ENCODE measurements at places on chromosomes 3 and 15.

GRCh38 chr15:77852241-77853007 is 219.7 kb upstream of the LINGO1 start:
- no peak for DNase-seq

DNA sequence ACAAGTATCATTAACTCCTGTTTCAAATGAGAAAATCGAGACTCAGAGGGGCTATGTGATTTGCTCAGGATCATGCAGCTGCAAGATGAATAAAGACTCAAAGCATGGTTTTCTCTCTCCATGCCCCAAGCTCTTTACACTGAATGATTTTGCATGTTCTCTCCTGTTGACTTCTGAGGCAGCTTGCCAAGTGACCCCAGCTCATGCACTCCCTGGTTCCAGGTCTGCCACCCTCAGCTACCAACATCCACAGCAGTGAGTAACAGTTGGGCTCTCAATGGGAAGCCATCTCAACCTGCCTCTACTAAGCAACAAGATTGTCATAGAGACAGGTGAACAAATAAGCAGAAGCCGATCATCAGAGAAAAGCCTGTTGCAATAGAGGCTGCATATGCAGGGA is 116.9 kb upstream of the GADL1 start:
- DNase-seq: no peak

GRCh38 chr15:75346796-75347221 is at the start of gene NEIL1:
NEIL1 (plus strand) TSS chr15:75347039; CDS start chr15:75348906, 1,867 bp downstream.
- no peak for DNase-seq

DNA sequence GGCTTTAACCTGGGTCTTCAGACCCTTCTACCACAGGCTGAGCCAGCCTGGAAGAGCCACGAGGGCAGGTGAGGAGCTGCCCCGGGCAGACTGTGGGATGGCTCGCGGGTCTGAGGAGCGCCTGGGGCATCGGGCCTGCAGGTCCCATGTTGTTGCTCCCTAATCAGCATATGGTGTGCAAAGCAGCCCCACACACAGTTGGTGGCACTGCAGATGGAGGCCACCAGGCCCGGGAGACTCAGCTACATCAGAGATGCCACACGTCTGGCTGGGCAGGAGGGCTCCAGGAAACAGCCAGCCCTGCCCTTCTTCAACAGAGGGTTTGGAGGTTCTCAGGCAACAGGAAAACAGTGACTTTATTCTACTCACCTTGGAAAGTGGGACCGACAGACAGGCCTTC is 63.9 kb downstream of the XXYLT1 start:
- no peak for DNase-seq

DNA sequence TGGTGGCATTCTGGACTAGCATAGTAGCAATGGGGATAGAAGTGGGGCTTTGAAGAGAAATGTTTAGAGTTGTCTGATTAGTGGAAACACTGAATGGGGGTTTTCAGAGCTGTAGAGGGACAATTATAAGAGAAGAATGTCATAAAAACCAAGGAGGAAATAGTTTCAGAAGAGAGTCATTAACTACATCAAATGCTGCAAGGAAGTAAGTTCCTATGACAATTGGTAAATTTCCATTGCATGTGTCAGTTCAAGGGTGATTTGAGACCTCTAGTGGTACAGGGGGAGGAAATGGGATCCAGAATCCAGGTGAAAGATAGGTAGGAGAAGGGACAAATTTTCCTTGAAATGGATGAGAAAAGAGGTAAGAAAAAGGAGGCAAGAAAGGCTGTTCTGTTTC is 68.3 kb upstream of the TBC1D5 start:
- DNase-seq: no peak

DNA sequence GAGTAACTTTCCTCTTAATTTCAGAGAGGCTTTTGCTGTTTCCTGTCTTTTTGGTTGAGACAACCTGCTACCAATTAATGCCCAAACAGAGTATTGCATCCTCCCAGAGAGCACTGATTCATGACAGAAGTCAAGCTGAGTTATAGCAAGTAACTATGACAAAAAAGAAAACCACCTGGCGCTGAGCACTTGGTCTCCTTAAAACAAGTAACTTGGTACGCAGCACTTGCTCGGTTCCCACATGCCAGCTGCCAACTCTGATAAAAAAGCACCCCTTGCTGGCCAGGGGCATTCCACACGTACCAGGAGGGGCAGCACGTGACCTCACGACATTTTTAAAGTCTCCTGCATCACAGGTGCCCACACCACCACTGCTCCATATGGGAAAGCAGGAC is 13.5 kb upstream of the MYO5C start:
- DNase-seq: no peak

DNA sequence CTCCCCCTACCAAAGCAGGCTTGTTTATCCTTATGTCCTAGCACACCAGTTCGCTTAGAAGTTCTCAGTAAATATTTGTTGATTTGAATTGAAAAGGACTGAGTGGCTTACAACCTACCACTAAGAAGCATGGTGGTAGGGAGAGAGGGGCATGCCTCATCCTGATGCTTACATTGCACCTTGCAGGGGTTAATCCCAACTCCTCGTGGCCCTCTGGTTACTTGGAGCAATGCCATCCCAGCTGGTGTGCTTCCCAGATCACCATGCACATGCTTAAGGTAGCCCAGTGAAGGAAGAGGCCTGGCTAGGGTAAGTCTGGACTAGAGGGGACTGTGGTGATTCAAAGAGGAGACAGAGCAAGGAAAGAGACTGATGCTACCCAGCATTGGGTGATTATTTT is 253.3 kb downstream of the CLSTN2 start:
- no peak for DNase-seq

DNA sequence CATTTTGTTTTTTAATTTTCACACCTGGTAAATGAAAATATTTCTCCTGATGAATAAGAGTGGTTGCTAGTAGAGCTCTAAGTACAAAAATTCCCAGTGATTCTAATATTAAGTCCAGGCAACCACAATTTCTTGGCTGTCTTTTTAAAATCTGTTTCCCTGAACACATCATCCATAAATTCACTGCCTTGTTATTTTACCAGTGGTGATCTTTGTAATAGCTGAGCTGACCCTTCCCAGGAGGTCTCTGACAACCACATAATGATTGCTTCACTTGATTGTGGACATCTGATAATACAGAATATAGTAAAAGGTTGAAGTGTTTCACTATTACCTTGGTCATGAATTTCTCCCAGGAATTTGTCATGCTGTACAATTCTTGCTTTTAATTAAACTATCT is 13.9 kb upstream of the TOP2B start:
- DNase-seq: no peak

DNA sequence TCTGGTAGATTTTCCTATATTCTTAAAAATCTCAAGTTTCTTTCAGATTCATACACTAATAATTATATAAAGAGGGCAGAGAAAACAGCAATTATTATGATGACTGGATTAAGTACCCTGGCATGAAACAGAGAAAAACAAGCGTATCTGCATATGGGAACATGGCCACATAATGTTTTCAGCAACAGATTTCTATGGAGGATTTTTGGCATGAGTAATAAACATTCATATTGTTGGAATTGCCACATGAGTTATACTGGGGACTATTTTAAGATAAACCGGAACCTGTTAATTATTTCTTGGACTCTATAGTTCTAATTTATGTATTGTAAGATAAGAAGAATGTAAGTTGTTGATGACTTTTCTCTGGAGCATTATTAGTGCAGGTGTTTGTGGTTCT is 112.7 kb downstream of the OXSM start:
- no peak for DNase-seq

- no peak for DNase-seq
Measured at GRCh38 chr15:59764775-59765174, 75.7 kb upstream of the BNIP2 start.

DNA sequence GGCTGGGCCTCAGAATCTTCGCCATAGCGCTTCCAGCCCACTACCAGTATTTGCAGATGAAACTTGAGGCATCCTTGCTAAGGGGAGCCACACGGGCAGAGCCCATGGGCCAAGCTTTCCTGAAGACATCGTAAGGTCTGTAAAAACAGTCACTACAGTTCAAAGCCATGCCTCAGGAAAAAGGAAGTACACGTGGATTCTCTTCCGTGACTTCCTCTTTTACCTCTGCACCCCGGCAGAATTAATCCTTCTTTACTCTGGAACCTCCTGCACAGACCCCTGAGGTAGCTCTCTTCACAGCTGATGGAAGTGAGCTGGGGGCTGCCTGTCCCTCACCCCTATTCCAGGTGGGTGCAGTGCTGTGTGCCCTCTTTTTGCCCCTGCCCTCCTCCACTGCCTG is 129.2 kb downstream of the CHDH start:
- DNase-seq: no peak

DNA sequence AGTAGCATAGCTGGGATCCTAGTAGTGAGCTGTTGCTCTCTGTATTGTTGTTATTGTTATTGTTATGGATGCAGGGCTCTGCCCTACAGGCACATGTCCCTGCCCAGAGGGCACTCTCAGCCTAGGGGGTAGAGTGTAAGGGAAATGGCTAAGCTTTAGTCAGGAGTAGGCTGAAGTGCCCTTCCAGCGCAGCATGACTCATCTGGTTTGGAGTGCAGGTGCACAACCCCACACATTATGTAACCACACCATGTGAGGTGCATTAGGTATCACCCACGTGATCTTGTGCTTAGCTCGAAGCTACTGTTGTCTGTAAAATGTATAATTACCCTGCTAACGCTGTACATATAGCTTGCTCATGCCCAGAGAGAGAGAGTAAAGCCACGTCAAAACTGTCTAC is 48.3 kb upstream of the TIPARP start:
- no peak for DNase-seq

DNA sequence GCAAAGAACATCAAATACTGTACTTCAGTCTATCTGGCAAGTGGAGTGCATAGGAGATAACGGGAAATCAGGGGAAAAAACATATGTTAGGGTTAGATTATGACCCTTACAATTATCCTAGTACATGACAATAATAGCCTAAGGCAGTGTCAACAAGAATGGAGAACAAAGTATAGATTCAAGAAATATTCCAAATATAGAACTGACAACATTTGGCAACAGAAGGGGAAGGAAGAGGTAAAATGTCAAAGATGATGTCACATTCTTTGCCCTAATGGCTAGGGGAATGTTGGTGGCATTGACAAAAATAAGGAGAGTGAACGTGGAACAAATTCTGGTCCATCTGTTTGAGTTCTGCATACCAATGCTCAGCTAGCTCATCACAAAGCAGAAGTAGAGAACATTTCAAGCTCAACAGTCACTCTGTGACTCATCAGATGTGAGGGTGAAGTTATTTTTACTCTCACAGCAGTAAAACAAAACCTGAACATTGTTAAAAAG is 15.5 kb upstream of the ATP8B4 start:
- DNase-seq: no peak

DNA sequence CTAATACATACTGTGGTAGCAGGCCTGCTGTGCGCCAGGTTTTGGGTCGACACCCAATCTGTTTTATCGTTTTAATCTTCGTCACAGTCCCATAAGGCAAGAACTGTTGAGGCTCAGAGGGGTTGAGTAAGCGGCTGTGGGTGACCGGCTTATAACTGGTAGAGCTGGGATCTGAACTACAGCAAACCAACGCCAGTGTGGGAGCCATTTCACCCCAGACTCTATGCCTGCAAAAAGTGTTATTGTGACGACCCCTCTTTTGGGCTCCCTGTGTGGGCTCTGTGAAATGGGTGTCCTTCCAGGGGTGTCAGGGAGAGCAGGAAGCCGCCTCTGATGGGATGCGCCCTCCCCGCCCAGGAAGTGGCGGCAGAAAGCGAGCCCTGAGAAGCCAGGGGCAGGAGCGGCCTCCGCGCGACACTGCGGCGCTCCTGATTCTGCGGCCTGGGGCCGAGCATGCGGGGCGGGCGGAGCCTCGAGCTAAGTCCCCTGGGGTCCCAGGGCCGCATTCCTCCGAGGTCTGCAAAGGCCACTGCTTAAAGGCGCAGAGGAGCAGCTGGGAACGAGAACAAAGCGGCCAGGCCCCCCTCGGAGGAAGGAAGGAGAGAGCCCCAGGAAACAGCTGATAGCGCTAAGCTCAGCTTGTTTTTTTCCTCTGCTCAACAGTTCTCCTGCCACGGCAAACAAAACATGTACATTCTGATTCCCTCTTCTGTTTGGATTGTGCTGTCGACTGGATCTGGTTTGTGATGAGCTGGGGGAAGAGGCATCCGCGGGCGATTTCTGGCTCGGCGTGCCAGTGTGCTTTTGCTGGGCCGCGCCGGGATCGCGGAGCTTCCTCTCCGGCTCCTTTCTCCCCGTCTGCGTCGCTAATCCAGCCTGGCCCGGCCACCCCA is 33.9 kb downstream of the GRK7 start:
- DNase-seq: no peak

DNA sequence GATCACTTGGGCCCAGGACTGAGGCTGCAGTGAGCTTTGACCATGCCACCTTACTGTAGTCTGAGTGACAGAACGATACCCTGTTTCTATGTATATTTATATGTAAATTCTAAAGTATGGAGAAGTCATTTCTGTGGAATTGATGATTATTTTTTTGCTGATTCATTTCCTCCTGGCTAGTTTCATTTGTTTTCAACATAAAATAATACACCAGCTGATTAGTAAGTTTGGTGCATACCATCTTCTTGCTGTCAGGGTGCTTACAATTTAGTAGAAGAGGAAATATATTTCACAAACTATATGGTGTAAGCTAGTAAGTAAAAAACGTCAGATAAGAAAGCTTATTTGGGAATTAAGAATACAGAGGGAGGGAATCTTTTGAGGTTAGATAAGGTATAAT is 36.0 kb downstream of the SLC25A26 start:
- no peak for DNase-seq

DNA sequence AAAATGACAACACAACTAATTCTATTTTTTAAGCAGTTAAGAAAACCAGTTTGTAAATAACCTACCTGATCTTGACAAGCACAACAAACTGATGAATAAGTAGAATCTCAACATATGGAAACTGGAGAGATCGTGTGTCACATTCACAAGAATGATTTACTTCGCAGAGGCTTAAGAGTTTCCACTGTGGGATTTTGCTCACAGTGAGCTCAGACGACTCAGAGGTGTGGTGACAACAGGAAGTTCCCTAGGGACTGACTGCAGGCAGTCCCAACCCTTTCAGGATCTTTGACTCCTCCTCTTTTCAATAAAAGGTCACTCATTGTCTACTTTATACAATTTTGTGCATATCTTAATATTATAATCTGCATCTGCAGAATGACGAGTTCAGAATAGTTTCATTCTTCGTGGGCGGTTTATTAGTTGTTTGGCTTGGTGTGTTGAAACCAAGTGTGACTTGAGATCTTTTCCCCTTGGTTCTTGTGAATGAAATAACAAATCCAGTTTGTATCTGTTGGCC is at the start of gene LIPH:
Gene LIPH (minus strand): TSS at position 231 of the 520 bp plus-strand sequence. CDS start 117 bp downstream, at position 114.
- DNase-seq: no peak

DNA sequence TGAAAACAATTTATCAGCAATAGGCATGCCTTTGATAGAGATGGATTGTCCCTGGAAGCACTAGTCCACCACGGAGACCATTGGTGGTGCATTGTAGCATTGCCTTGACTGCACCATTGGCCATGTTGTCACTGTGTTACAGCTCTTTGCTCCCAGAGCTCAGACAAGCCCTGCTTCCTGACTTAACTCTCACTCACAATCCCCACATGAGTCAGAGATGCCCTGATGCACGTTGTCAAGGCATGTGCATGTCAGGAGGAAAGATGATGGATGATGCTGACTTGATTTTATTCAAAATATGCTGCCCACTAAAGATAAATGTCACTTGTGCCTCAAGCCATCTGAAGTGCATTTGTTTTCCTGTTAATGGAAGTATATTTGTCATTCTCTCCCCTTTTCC is 266.1 kb downstream of the ARRDC4 start:
- DNase-seq: no peak
